ENCODE measurements at places on chromosomes 13 and 19.

GRCh38 chr13:64223016-64223415, 2807.4 kb upstream of the PCDH20 start:
- DNase-seq, result no peak

GRCh38 chr13:42883771-42884467, 102.5 kb downstream of the FAM216B start:
- DNase-seq, result no peak

GRCh38 chr13:52359534-52359933, 46.4 kb downstream of the THSD1 start:
- DNase-seq, result no peak

GRCh38 chr19:45115809-45116615, 23.0 kb downstream of the PPP1R37 start:
- no peak for DNase-seq

GRCh38 chr13:41470196-41470595, 12.8 kb downstream of the RGCC start:
- no peak for DNase-seq

DNA sequence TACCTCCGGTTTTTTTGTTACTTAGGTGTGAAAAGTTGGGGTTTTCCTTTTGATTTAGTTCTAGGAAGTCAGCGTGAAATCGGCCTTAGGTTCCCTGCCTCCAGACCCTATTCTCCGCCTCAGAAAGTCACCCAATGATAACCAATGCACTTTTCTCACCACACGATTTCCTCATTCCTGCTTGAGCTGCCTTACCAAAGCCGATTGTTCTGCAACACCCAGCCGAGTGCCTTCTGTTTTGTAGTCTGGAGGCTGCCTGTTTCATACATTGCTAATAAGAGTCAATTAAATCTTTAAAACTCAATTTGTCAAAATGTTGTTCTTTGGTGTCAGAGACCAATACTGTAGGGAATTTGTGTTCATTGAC, 39.7 kb downstream of the GJA3 start:
- DNase-seq, result no peak

DNA sequence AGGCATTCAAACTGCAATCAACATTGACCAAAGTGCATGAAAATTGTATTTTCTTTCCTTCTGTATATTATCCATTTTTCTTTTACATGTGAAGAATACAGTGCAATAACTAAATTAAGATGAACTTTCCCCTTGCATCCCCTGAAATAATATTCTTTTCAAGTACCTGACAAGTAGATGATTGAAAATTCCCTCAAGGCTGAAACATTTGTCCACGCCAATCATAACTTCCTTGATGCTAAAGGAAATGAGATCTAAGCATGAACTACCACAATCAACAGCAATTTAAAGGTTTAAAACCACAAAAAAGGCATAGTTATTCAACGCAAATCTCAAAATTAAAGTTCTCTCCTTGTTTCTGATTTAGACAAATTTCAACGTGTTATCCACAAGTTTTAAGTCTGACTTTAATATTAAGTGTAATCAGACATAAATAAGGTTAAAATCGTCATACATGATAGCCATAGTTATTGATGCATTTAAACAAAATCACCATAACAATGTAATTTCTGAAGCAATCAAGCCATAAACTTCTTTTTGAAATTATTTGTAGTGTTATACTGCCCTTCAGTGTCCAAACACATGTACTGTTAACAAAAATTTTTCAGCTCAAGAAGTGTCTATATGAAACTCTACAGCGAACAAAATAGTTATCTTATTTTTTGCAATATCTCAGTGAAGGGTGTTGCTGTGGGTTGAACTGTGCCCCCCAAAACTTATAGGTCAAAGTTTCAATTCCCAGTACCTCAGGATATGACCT, 169.5 kb downstream of the DCLK1 start:
- no peak for DNase-seq
